ENCODE measurements at places on chromosomes 5 and 9.

GRCh38 chr9:111691672-111692329, 30.4 kb downstream of the GNG10 start:
- no peaks in the 10 kb centered on the region for H3K27me3 ChIP-seq
- H3K4me1 ChIP-seq, result no peaks in the 10 kb centered on the region
- no peak for DNase-seq
- no peak overlapping the region for H3K27ac ChIP-seq

GRCh38 chr9:129487658-129488483, 133.0 kb downstream of the C9orf50 start:
- H3K4me1 ChIP-seq, result peaks cover 52% of the 10 kb centered on the region
- H3K27me3 ChIP-seq, result no peaks in the 10 kb centered on the region
- H3K36me3 ChIP-seq, result no peaks in the 10 kb centered on the region
- peak overlapping the region; percentile 80 for H3K4me3 ChIP-seq

GRCh38 chr5:131436081-131436480, 172.2 kb downstream of the CDC42SE2 start:
- H3K27me3 ChIP-seq, result no peaks in the 10 kb centered on the region
- H3K4me1 ChIP-seq, result no peaks in the 10 kb centered on the region
- H3K27ac ChIP-seq, result no peak overlapping the region
- no peak for DNase-seq

DNA sequence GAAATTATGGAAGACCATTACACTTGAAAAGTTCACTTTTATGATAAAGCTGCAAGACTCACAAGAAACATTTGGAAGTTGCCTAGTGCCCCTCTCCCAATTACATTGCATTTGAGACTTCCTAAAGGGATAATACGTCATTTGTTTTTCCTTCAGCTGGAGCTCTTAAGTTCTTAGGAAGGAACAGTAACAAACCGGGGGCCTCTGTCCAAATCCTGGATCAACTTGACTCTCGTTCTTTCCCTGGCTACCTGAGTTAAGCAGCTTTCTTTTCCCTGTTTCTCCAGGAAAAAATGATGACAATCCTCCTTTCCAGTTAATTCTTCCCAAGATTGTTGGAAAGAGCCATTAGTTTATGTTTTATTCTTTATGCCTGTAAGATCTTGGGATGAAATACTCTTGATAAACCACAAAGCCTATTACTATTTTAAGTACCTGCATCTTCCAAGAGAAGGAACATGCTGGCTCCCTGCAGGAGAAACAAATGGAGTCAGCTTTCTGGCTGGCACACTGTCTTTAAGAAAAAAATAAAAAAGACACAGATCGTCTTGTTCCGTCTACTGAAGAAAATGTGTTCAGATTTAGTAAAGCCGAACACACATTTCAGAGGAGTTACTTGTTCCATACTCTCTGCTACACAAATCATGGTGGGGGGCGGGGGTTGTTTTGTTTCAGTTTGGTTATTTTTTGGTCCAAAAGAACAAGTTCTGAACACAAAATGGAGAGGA, 297.9 kb downstream of the EFNA5 start:
- no peak for DNase-seq
- no peak overlapping the region for H3K4me3 ChIP-seq
- no peaks in the 10 kb centered on the region for H3K36me3 ChIP-seq
- H3K4me1 ChIP-seq, result no peaks in the 10 kb centered on the region
- no peak overlapping the region for H3K27ac ChIP-seq

GRCh38 chr5:102879741-102880140, 124.6 kb downstream of the PAM start:
- no peak overlapping the region for H3K4me3 ChIP-seq
- H3K27me3 ChIP-seq, result no peaks in the 10 kb centered on the region
- no peaks in the 10 kb centered on the region for H3K4me1 ChIP-seq
- no peaks in the 10 kb centered on the region for H3K36me3 ChIP-seq
- no peak overlapping the region for H3K27ac ChIP-seq
- no peak for DNase-seq

GRCh38 chr9:127066060-127066850, 56.2 kb downstream of the ANGPTL2 start:
- H3K27me3 ChIP-seq, result no peaks in the 10 kb centered on the region
- H3K36me3 ChIP-seq, result no peaks in the 10 kb centered on the region
- H3K4me1 ChIP-seq, result no peaks in the 10 kb centered on the region
- H3K27ac ChIP-seq, result no peak overlapping the region
- H3K4me3 ChIP-seq, result no peak overlapping the region

GRCh38 chr9:109277451-109277850, 43.4 kb downstream of the EPB41L4B start:
- no peak overlapping the region for H3K27ac ChIP-seq
- DNase-seq, result no peak
- no peaks in the 10 kb centered on the region for H3K36me3 ChIP-seq
- peaks cover 5% of the 10 kb centered on the region for H3K27me3 ChIP-seq

Measured in CD8-positive, alpha-beta memory T cell (primary cell).